ENCODE measurements at places on chromosomes 6 and 20. TPM values are rescaled to one million over a fixed set of nuclear protein-coding genes. Genes with fewer than 3 reads are reported as not detected.
A peak's percentile ranks its signal among the peaks of the same experiment; 100 is the strongest.

DNA sequence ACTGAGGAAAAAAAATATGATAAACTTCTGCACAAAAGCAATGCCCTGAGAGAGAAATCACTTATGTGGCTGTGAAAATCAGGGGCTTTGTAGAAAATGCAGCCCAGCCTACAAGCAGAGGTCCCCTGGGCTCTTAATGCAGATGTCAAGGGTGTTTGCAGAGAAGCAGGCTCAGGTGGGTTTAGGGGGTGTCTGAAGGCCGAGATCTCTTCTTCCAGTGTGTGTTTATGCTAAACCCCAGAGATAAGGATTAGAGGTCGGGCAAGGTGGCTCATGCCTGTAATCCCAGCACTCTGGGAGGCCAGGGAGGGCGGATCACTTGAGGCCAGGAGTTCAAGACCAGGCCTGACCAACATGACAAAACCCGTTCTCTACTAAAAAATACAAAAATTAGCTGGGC, 78.5 kb downstream of the TMEM242 start:
- no peak for ATAC-seq

- ATAC-seq, result peak; percentile 52
Measured at GRCh38 chr6:107712665-107713551, 111.2 kb downstream of the SCML4 start.

DNA sequence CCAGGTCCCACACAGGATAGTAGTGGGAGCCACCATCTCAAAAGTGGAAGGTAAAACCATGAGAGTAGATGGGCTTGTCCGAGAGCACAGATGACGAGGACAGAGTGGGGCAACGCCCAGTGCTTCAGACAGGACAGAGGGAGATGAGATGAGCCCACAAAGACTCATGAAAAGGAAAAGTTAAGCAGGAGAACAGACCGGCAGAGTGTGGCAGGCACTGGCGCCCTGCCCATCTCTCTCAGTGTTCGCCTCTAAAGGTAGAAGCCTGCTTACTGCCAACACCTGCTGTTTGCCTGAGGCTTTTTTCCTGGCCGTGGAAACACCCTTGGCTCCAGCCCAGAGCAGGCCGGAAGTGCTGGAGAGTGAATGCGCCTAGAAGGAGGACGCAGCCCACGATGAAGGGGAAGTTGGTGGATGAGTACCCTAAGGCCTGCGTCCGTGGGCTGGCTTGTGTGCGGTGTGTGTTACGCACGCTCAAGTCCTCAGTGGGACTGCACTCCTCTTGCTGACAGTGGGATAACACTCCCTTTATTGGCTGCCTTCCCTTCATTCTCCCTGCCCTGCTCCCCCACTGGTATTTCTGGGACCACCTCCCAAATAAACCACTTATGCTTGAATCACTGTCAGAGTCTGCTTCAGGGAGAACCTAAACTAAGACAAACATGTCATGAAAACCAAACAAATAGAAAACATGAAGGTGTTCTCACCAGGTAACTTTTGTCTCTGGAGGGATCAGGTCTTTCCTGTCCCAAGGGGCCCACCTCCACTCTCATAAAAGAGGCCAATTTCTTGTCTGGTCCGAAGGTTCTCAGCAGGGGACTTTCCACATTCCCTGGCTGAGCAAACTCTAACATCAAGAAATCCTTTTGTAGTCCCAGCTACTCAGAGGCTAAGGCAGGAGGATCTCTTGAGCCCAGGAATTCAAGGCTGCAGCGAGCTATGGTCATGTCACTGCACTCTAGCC, 9.1 kb upstream of the FOXP4 start:
- peak; percentile 18 for ATAC-seq

DNA sequence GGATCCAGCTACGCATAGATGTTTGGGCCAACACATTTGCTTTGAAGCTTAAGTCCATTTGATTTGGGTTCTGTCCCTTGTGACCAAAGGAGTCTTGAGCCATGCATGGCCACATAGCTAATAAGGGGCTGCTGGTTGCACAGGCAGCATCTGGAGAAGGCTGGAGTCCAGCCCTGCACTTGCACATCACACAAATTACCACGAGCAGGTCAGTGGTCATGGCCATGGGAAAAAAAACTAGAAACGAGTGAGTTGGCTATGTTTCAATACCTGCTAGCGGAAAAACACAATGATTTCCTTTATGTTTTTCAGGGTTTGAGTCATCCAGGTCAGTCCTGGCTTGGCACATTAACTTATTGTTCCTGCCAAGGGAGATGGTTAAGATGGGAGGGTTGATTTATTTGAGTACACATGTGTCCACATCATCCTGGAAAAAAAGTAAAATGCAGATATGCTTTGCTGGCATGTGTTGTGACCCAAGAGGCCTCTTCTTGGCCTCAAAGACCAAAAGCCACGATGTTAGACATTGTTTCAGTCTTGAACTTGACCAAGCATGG, 5.6 kb upstream of the STX16 start:
- ATAC-seq, result peak; percentile 31

GRCh38 chr6:67952948-67953347, 682.1 kb upstream of the ADGRB3 start:
- ATAC-seq, result no peak

DNA sequence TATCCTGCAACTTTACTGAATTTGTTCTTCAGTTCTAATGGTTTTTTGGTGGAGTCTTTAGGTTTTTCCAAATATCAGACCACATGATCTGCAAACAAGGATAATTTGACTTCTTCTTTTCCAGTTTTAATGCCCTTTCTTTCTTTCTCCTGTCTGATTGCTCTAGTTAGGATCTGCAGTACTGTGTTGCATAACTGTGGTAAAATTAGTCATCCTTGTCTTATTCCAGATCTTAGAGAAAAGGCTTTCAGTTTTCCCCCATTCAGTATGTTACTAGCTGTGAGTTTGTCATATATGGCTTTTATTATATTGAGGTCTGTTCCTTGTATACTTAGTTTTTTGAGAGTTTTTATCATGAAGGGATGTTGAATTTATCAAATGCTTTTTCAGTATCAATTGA, 4.3 kb downstream of the MICA start:
- no peak for ATAC-seq

The KCNK16 gene
- total RNA-seq, result not detected

DNA sequence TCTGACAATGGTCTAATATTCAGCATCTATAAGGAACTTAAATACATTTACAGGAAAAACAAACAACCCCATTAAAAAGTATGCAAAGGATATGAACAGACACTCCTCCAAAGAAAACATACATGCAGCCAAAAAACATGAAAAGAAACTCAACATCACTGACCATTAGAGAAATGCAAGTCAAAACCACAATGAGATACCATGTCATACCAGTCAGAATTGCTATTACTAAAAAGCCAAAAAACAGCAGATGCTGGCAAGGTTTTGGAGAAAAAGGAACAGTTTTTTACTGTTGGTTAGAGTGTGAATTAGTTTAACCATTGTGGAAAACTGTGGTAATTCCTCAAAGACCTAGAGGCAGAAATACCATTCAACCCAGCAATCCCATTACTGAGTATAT, 339.0 kb upstream of the ADGRB3 start:
- ATAC-seq, result no peak

DNA sequence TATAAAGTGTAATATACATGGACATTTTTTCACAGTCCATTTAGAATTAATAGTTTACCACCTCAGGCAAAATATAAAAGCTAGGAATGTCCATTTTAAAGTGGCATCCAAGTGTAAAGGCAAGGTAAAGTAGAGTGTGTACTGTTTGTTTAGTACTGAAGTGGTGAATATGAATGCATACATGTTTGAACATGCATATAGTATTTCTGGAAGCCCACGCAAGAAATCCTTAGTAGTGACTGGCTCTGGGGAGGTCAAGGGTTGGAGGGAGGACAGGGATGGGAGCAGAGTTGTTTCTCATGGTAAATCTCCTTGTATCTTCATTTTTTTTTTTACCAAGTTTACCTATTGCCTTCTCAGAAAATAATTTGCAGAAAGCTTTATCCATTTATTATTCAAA, 129.2 kb downstream of the UNC5CL start:
- no peak for ATAC-seq

DNA sequence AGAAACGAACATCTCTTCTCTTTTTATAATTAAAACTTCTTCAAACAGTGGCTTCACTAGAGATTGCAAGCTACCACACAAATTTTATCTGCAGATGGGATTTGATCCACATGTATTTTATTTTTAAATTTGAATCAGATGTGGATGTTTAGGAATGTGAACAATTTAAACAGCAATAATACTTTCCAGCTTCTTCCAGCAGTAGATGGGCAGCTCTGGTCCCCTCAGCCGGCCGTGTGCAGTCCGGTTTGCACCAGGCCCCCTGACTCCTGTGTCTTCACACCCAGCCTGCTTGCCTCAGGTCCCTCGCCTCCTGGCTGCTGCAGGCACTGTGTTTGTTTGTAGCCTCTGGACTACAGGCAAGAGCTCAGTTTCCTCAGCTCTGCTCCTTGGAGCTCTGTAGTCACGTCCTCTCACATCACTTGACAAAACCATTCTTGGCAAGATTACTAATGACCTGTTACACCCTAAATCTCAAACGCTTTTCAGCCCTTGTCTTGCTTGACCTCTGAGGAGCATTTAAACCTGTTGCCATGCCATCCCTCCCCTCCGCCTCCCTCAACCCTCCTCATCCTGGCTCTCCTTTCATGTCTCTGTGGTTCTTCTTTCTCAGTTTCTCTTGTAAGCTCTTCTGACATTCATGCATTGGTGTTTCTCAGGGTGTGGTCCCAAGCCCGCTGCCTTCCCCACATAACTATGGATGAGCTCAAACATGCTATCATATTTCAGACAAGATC, 13.2 kb upstream of the ZBTB24 start:
- no peak for ATAC-seq

The NMBR gene
- not detected for total RNA-seq

DNA sequence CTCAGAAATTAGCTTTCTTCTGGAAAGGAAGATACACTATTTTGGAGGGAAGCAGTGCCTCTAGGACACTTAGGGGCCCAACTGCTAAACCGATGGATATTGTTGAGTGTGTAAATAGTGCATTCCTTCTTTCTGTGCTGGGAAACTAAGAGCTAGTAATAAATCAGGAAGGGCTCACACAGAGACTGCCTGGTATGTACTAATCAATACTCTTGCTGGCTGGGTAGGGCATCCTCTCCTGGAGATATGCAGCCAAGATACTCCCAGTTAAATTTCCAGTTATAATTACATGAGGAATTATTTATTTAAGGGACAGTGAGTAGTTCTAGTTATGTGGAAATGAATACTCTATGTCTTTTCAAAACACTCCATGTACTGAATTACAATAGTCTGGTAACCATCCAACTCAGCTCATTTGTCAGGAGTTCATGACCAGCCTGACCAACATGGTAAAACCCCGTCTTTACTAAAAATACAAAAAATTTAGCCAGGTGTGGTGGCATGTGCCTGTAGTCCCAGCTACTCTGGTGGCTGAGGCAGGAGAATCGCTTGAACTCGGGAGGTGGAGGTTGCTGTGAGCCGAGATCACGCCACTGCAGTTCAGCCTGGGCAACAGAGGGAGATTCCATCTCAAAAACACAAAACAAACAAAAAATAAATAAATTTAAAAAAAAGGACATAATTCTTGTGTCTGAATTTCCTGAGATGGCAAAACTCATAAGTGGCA, 100.0 kb downstream of the OR2B2 start:
- no peak for ATAC-seq

- ATAC-seq, result no peak
Measured at GRCh38 chr6:113560908-113561307, 296.2 kb upstream of the MARCKS start.

GRCh38 chr6:169495601-169496000, 206.2 kb downstream of the WDR27 start:
- ATAC-seq, result no peak

GRCh38 chr20:32062776-32063170, 10.7 kb downstream of the HCK start:
- peak; percentile 55 for ATAC-seq

DNA sequence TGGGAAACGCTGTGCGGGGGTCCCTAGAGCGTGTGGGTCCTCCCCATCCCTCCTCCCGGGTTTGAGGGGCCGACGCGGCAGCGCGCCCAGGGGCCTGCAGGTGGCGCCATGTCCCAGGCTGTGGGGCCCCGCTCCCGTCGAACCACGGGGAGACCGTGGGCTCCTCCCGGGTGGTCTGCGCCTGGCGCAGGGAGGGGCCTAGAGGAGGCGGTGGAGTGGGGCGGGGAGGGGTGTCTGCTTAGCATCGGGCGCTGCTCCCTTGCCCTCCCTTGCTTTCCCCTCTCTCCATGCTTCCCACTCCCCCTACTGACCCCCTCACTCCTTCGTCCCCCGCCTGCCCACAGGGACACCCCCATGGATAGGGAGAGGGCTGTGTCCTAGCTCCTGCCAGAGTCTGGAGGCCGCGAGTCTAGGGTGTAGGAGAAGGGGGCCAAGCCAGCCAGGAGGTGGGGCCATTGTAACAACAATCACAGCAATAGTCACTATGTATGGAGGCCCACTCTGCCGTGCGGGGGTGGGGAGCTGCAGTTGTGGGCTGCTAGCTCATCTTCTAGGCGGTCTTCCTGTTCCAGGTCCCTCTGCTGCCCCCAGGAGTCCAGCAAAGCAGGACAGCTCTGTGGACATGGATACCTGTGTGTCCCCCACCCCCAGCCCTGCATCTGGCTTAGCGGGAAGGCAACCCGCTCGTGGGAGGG, 51.7 kb downstream of the CHMP4B start:
- peak; percentile 26 for ATAC-seq

- no peak for ATAC-seq
Measured at GRCh38 chr20:23005776-23006175, 29.3 kb upstream of the SSTR4 start.

- no peak for ATAC-seq
Measured at GRCh38 chr6:73513496-73513854, 7.4 kb downstream of the EEF1A1 start.

- no peak for ATAC-seq
Measured at GRCh38 chr6:67679566-67680296, 955.4 kb upstream of the ADGRB3 start.

The CRISP3 gene
- total RNA-seq, result not detected

GRCh38 chr6:127200114-127200513, 66.5 kb upstream of the RNF146 start:
- no peak for ATAC-seq

The KCNG1 gene
- 0.46 TPM for total RNA-seq

The PPIL6 gene
- 1.9 TPM for total RNA-seq

GRCh38 chr6:157449610-157450009, 68.6 kb downstream of the ZDHHC14 start:
- ATAC-seq, result no peak

- no peak for ATAC-seq
Measured at GRCh38 chr6:12291839-12292604, 1.9 kb downstream of the EDN1 start.

DNA sequence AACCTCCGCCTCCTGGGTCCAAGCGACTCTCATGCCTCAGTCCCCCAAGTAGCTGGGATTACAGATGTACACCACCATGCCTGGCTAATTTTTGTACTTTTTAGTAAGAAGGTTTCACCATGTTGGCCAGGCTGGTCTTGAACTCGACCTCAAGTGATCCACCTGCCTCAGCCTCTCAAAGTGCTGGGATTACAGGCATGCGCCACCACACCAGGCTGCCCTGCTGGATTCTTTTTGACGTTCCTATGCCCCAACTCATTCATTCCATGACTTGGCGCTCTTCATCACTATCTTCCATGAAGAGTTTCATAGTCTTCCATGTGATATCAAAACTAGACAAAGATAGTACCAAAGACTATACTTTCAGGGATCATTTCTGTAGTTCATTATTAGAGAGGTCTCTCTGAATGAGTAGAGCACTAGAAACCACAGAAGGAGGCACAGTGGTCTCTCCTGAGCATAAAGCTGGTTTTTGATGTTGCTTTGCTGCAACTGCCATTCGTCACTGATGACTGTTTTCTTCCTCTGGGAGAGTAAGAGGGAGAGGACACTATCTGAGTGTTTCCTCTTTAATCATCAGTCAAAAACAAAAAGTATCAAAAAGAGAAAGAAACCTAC, 23.5 kb downstream of the DNAAF9 start:
- no peak for ATAC-seq

All from gastroesophageal sphincter (tissue), 4 donors.